ENCODE measurements at places on chromosomes 12 and 14. TPM values are rescaled to one million over a fixed set of nuclear protein-coding genes. Genes with fewer than 3 reads are reported as not detected.

DNA sequence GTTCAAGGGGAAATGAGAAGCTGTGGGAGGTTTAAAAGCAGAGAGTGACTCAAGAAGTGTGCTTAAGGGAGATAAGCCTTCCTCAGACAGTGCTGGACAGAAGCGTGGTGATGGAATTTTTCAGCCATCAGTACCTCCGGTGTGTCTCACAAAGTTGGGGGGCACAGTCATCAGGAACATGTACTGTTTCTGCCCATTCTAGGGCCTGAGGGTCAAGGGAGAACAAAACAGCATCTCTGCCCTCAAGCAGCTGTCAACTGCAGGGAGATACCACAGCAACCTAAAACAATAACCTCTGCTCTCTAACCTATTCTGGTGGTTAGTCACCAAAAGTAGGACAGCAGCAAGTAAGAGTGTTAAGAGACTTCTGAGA lies 2.0 kb upstream of the STON2 start:
- DNase-seq, result no peak

DNA sequence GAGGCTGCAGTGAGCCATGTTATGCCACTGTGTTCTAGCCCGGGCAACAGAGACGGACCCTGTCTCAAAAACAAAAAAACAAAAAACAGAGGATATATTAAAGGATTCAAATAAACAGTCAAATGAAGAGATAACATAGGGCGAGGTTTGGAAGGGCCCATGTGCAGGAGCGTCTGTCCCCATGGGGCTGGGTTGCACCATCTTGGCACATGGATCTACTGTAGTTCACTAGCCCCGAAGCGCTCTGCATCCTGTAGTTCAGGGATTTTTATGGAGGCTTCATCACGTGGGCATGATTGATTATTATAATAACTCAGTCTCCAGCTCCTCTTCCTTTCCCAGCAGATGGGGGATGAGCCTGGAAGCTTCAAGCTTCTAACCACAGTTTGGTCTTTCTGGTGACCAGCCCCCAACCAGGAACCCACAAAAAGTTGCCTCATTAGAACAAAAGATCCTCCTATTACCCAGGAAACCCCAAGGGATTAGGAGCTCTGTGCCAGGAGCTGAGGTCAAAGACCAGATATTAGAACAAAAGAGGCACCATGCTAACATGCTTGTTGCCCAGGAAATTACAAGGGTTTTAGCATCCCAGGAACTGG lies 59.9 kb downstream of the HCAR2 start:
- DNase-seq, result no peak

DNA sequence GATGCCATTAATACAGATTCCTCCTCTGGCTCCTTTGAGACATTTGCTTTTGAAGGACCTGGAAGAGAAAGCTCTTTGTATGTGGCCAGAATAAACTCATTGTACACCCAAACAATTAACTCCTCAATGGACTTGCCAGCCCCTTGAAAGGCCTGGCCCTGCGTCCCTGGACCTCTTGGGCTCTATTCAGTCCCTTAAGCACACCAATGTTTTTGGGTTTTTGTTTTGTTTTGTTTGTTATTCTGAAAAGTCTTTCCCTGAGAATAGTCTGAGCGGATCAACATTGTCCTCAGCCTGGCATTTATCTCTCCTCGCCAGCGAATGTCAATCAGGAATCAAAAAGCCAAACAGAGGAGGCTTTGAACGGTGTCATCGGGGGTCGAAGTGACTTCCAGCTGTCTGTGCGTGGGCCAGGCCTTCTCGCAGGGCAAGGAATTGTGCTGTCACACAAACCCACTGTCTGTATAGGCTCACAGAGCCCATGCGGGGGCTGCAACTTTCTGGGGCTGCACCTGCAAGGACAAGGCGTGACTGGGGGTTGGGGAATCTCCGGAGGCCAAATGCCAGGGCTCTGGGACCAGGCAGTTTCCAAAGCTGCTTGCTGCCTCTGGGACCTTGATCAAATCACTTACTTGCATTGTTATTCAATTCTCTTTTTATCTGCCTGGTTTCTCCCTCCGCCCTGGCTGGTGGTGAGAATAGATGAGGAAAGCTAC lies 108.3 kb downstream of the SMOC1 start:
- DNase-seq, result no peak

Gene CFAP251
- total RNA-seq, result 0.92 TPM

Gene KLRB1
- 0.30 TPM for total RNA-seq

Gene CAPS2
- 12.5 TPM for total RNA-seq

Gene ZNF641
- 16.1 TPM for total RNA-seq

DNA sequence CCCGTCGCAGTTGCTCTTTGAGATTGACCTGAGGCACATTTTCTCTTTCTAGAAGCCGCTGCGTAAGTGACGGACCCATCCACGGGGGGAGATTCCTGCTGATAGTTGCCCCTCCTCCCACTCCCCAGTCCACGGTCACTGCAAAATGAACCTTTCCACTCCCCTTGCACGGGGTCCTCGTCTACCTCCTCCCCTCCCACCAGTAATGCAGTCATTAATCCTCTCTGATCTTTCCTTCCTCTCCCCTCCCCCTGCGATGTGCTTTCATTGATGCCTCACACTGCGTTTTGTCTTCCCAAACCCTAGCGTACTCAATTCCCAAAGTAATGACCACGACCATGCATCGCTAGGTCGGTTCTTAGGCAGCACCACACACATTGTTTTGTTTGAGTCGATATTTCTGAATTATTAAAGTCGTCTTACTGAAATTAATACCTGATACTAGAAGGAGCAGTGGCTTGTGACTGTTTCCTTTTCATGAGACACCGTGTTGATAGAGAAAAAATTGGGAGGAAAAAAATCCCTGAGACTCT lies 857 bp downstream of the ETNK1 start:
- DNase-seq, result peak; percentile 23

Gene KCNH3
- 0.30 TPM for total RNA-seq

GRCh38 chr12:74535536-74535935 lies 2.1 kb upstream of the ATXN7L3B start:
- no peak for DNase-seq

DNA sequence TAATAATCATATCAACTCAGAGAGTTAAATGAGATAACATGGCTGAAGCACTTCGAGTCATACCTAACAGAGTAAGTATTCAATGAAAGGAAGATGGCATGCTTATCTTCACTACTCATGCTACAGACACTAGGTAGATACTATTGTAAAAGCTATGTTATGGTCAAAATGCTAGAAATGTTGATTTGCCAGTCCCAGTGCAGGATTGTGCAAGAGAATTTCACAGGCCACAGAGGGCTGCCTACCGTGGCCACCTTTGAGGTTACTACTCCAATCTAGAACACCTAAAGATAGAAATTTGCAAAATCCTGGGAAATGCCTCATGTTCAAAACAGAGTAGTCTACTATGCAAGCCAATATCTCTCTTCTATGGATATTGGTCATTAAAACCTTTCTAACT lies 75.3 kb upstream of the PLEKHG7 start:
- DNase-seq, result no peak

Gene TAS2R42
- total RNA-seq, result not detected

DNA sequence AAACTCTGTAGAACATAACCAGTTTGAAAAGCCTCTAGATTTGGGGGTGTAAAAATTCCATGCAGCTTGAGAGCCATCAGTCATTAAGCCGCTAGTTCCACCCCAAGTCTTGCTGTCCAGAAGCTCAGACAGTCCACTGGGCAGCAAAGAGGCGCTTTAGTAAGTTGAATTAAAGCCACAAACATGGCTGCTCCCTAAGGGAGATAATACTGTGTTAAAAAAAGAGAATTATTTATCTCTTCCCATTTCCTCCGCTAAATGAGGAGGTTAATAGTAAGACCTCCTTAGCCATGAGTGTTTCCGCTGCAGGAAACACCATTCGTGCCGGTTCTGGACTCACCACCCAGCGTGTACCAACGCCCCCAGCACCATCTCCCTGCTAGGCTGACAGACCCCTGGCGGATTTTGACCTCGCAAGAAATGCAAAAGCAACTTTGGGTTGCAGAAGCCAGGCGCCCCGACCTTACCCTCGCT lies 536 bp downstream of the TM7SF3 start:
- no peak for DNase-seq

- DNase-seq, result no peak
Observed at GRCh38 chr12:8596561-8596960, 16.1 kb downstream of the AICDA start.

GRCh38 chr14:99136047-99136400 lies 136.0 kb downstream of the BCL11B start:
- no peak for DNase-seq
